ENCODE measurements at places on chromosomes 3 and 15. TPM values are rescaled to one million over a fixed set of nuclear protein-coding genes. Genes with fewer than 3 reads are reported as not detected.

The GOLGA8S gene
- 0.07 TPM for total RNA-seq

The SAMD7 gene
- total RNA-seq: not detected

The PRSS50 gene
- not detected for total RNA-seq

The ITIH1 gene
- total RNA-seq: not detected

DNA sequence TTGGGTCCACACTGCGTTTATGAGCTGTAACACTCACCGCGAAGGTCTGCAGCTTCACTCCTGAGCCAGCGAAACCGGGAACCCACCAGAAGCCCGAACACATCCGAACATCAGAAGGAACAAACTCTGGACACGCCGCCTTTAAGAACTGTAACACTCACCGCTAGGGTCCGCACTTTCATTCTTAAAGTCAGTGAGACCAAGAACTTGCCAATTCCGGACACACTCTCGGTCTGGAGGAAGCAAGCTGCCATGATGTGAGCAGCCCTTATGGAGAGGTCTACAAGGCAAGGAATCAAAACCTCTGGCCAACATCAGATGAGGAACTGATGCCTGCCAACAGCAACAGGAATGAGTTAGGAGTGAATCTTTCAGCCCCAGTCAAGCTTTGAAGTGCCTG lies 62.9 kb downstream of the SLC28A2 start:
- H3K4me1 ChIP-seq: no peaks in the 10 kb centered on the region
- H3K27me3 ChIP-seq: peaks cover 27% of the 10 kb centered on the region
- H3K27ac ChIP-seq: no peak overlapping the region
- DNase-seq: no peak
- no peak overlapping the region for H3K4me3 ChIP-seq
- H3K36me3 ChIP-seq: peaks cover 2% of the 10 kb centered on the region

The SYNPR gene
- not detected for total RNA-seq

DNA sequence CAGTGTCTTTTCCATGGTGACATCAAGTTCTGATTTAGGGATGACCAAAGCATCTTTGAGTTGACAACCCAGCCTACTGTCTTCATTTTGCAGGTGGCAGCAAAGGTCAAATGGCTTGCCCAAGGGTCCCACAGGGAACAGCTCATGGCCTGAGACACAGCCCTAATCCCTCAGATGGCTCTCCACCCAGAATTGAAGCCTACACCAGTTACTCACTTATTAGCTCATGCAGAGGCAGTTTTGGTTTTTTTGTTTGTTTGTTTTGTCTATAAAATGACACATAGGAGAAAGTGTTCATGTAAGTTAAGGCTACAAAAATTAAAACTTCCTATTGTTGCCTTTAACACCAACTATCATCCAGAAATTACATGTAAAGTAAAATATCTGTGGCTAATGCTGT lies 167.9 kb downstream of the OSBPL10 start:
- no peaks in the 10 kb centered on the region for H3K36me3 ChIP-seq
- H3K4me3 ChIP-seq: no peak overlapping the region
- no peak for DNase-seq
- peaks cover 9% of the 10 kb centered on the region for H3K27me3 ChIP-seq
- no peak overlapping the region for H3K27ac ChIP-seq
- H3K4me1 ChIP-seq: peaks cover 4% of the 10 kb centered on the region

GRCh38 chr3:123285479-123285878 lies 83.7 kb downstream of the SEC22A start:
- DNase-seq: no peak
- H3K27me3 ChIP-seq: peaks cover under 1% of the 10 kb centered on the region
- H3K36me3 ChIP-seq: peaks cover 2% of the 10 kb centered on the region
- H3K4me1 ChIP-seq: no peaks in the 10 kb centered on the region
- H3K27ac ChIP-seq: no peak overlapping the region
- no peak overlapping the region for H3K4me3 ChIP-seq

GRCh38 chr3:109213321-109213720 lies 76.8 kb downstream of the C3orf85 start:
- H3K4me3 ChIP-seq: no peak overlapping the region
- H3K27me3 ChIP-seq: peaks cover 17% of the 10 kb centered on the region
- H3K36me3 ChIP-seq: no peaks in the 10 kb centered on the region
- no peaks in the 10 kb centered on the region for H3K4me1 ChIP-seq

GRCh38 chr15:55921744-55922143 lies 71.7 kb downstream of the NEDD4 start:
- peaks cover 2% of the 10 kb centered on the region for H3K4me1 ChIP-seq
- H3K36me3 ChIP-seq: peaks cover 3% of the 10 kb centered on the region
- H3K4me3 ChIP-seq: no peak overlapping the region
- no peaks in the 10 kb centered on the region for H3K27me3 ChIP-seq
- no peak overlapping the region for H3K27ac ChIP-seq

DNA sequence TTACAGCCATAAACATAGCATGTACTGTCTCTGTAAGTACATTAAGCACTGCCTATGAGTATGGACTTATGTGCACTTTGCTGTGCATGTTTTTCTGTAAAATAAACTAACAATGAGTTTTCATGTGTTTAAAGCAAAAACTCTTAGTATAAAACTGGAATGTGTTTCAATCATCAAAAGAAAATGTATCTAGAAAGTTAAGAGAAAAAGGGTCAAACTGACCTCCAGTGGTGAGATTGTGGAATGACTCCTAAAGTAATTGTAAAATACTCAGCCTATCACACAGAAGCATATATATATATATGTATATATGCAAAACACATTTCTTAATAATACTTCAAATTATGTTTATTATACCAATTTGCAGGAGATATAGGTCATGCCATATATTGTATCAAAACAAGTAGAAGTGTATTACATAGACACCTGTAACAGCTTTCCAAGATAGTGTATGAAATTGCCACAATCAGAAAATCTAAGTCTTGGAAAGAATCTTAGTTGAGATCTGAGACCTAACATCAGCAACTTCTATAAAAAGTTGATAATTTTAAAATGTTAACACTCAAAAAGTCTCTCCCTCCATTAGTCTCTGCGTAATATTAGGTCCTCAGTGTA lies 199.6 kb downstream of the FMN1 start:
- peaks cover 7% of the 10 kb centered on the region for H3K27me3 ChIP-seq
- H3K4me3 ChIP-seq: no peak overlapping the region
- DNase-seq: no peak
- H3K4me1 ChIP-seq: no peaks in the 10 kb centered on the region

The DUT gene
- total RNA-seq: 64.1 TPM

DNA sequence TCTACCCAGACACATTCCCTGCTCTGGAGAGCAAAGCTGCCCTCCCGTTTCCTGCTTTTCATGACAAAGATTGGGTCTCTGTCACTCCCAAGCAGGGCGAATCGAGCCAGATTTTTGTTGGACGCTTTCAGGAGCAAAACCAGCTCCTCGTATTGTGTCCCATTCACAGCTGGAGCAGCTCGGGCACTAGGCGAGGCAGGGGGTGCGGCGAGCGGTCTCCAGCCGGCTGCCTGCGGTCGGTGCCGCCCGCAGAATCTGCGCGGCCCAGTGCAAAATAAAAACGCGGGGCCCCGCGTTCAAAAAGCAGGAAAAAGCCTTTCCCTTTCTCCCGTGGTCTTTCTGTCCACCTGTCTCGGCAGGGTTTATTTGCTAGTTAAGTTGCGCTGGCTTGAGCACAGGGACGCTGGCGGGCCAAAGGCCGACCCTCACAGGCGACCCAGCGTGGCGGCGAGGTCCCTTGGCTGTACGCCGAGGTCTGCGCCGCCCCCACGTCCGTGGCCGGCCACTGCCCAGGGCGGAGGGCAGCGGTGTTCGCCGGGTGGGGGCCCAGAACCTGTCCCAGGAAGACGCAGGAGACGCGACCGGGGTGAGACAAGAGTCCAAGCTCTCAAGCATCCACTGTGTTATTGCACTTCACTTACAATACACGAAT lies 71.2 kb downstream of the CYP19A1 start:
- H3K4me1 ChIP-seq: peaks cover 5% of the 10 kb centered on the region
- peaks cover 2% of the 10 kb centered on the region for H3K36me3 ChIP-seq
- DNase-seq: no peak
- H3K27me3 ChIP-seq: peaks cover 14% of the 10 kb centered on the region
- no peak overlapping the region for H3K27ac ChIP-seq

DNA sequence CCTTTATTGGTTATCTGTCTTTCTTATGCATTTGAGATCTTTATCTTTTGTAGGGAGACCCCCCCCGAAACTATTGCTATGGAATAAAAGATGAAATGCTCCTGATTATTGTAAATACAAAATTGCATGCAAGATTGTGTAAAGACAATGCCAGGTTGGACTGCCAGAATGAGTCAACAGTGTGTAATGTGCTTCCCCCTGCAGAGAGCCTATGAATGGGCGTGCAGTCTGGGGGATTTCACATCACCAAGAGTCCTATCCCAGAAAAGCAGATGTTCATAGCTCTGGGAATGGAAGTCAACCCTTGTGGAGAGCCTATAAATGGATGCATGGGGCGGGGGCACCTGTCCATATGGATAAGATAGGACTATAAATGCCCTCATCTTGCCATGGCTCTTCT lies 584.3 kb downstream of the NSUN3 start:
- no peak overlapping the region for H3K4me3 ChIP-seq
- no peaks in the 10 kb centered on the region for H3K36me3 ChIP-seq
- no peaks in the 10 kb centered on the region for H3K4me1 ChIP-seq
- DNase-seq: no peak
- H3K27ac ChIP-seq: no peak overlapping the region
- no peaks in the 10 kb centered on the region for H3K27me3 ChIP-seq

- DNase-seq: no peak
- no peaks in the 10 kb centered on the region for H3K27me3 ChIP-seq
- no peak overlapping the region for H3K27ac ChIP-seq
Measured at GRCh38 chr3:63135367-63135766, 142.7 kb upstream of the SYNPR start.

The CASR gene
- total RNA-seq: 0.10 TPM
